ENCODE measurements at places on chromosomes 16 and 17.
A peak's percentile ranks its signal among the peaks of the same experiment; 100 is the strongest.

DNA sequence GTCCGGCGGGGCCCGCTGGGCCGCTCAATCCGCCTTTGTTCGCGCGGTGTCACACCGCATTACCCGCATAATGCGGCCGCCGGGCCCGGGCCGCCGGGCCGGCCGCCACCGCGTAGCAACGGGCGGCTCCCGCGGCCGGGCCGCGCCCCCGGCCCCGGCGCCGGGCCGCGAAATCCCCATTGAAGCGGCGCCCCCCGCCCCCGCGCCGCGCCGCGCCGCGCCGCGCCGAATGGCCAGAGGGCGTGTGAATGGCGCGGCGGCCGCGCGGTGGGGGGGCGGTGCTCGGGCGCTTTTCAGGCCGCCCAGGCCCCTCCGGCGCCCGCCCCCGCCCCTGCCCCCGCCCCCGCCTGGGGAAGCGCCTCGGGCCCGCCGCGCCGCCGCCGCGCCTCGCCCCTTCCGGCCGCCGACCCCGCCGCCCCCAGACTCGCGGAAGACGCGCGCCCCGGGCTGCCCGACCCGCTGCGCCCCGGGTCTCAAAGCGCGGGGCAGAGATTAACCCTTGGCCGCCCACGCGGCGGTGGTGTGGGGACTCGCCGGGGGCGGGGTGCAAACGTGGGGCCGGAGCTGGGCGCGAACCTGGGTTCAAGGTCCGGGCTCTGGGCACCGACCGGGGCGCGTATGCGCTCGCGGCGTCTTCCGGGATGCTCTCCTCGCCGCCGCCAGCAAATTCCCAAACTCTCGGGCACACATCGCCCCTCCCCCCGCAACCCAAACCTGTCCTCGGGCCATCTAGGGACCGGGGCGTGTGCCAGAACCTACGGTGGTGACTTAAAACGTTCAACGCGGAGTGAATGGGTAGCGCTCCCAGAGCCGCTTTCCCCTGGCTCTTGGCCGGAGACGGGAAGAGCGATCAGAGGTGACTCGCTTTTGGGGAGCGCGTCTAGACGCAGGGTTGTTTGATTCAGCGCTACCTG lies 46.7 kb downstream of the WNT3 start:
- H3K27ac ChIP-seq = peak overlapping the region; percentile 67
- H3K4me1 ChIP-seq = no peaks in the 10 kb centered on the region
- H3K4me3 ChIP-seq = peak overlapping the region; percentile 54
- H3K27me3 ChIP-seq = no peaks in the 10 kb centered on the region
- no peaks in the 10 kb centered on the region for H3K36me3 ChIP-seq

- H3K4me3 ChIP-seq = no peak overlapping the region
- DNase-seq = no peak
- H3K4me1 ChIP-seq = no peaks in the 10 kb centered on the region
- no peaks in the 10 kb centered on the region for H3K36me3 ChIP-seq
These were observed 14.7 kb downstream of the NXN start for GRCh38 chr17:964876-965275.

GRCh38 chr17:37465069-37465616 lies 24.5 kb upstream of the DUSP14 start:
- no peak overlapping the region for H3K27ac ChIP-seq
- no peaks in the 10 kb centered on the region for H3K4me1 ChIP-seq
- no peak for DNase-seq
- H3K4me3 ChIP-seq = no peak overlapping the region
- H3K27me3 ChIP-seq = no peaks in the 10 kb centered on the region

DNA sequence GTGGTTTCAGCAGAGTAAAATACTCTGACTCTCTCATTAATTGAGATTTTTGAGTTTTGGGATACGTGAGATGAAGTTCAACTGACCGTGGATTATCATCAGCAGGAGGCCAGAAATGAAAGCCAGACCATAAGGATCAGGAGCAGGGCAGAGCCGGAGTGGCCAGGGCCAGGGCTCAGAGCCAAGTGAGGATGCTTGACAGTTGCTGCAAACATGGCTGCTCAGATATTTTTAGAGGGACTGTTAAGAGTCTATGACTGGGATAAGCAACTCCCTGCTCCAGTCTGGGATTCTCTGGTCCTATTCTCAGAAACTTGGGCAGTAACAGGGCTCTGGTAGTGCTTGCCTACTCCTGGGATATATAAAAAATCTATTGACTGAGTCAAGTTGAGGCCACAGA lies 17.6 kb upstream of the CDH13 start:
- no peaks in the 10 kb centered on the region for H3K4me1 ChIP-seq
- H3K27me3 ChIP-seq = no peaks in the 10 kb centered on the region
- H3K27ac ChIP-seq = no peak overlapping the region
- no peaks in the 10 kb centered on the region for H3K36me3 ChIP-seq
- no peak for DNase-seq
- H3K4me3 ChIP-seq = no peak overlapping the region

DNA sequence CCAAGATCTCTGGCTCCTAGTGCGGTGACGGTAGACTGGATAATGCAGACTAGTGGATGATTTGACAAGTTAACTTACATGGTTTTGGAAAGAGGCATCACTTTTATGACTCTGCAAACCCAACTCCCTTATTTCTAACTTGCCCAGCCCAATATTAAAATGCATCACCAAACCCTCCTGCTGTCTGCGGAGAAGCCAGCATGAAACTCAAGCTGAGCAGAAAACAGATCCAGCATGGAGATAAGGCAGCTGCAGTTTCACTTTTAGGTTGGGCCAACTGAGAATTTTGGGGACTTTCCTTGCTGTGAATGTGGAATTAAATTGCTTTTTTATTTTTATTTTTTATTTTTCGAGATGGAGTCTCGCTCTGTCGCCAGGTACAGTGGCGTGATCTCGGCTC lies 27.8 kb downstream of the CDH1 start:
- H3K27me3 ChIP-seq = no peaks in the 10 kb centered on the region
- no peak for DNase-seq
- H3K4me1 ChIP-seq = no peaks in the 10 kb centered on the region
- H3K36me3 ChIP-seq = no peaks in the 10 kb centered on the region
- peak overlapping the region; percentile 68 for H3K27ac ChIP-seq

- H3K36me3 ChIP-seq = no peaks in the 10 kb centered on the region
- H3K27me3 ChIP-seq = no peaks in the 10 kb centered on the region
- no peak for DNase-seq
- H3K27ac ChIP-seq = no peak overlapping the region
These were observed 44.4 kb downstream of the SLC6A4 start for GRCh38 chr17:30191072-30191471.

- DNase-seq = peak; percentile 49
- H3K27ac ChIP-seq = peak overlapping the region; percentile 62
- H3K4me1 ChIP-seq = no peaks in the 10 kb centered on the region
- no peaks in the 10 kb centered on the region for H3K36me3 ChIP-seq
- H3K4me3 ChIP-seq = no peak overlapping the region
- H3K27me3 ChIP-seq = no peaks in the 10 kb centered on the region
These were observed 9.4 kb downstream of the MPP3 start for GRCh38 chr17:43823350-43824084.

DNA sequence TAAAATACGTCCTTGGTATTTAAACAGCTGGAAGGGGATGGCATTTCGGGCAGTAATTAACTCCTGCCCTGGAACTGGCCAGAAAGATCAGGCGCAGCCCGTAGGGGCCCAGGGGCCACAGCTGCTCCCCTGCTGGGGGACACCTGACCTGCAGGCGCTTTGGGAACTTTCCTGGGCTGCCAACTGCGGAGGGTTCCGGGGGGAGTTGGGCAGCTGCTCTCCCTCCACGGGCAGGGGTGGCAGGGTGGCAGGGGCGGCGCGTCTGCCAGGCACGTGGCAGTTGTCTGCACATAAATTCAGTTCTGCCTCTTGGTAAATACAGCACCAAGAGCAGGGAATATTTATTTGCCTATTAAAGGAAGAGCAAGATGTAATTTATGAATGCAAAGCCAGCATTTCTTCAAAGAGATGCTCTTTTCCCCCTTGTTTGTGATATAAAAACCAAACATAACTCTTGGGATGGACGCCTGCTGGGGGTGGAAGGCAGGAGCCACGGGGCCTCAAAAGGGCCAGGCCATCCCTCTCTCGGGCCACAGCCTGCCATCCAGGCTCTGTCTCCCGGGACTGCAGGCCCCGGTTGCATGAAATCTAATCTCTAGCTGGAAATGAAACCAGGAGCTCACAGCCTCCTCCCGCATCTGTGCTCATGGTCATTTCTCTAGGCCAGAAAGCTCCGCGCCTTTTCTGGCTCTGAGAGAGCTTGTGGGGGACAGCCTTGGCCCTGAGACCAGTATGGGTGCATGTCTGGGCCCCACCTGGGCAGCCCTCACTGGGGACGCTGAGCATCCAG lies 29.9 kb upstream of the CHMP6 start:
- H3K4me1 ChIP-seq = peaks cover 12% of the 10 kb centered on the region
- H3K27ac ChIP-seq = peak overlapping the region; percentile 72

DNA sequence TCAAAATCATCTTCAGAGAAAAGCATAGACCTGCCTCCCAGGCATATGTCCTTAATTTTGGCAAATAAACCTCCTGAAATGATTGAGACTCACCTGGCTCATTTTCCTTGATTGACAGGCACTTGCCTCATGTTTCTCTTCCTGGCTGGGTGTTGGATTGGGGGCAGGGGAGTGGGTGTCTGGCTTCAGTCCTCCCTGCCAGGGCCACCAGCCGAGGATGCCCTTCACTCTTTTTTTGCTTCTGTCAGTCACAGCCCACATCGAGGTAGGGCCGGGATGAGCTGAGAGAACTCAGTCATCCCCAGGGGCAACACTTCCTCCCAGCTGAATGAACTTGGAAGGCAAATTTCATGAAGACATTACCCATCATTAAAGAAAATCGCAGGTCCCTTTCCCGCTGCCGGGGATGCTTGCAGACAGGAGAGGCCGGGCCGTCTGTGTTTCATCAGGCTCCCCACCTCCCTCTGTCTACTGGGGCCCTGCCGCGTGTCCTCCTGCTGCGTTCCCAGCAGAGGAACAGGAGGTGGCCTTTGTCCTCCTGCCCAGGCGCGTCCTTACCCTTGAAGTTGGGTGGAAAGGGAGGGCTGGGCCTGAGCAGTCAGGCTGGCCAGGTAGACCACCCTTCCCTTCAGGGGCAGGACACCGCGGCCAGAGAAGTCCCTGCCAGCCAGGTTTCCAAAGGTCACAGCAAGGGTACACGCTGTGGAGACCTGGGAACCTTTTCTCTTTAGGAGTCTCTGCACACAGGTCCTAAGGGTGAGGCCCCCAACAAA lies 11.2 kb upstream of the DNAH17 start:
- no peak overlapping the region for H3K4me3 ChIP-seq
- H3K36me3 ChIP-seq = no peaks in the 10 kb centered on the region
- no peaks in the 10 kb centered on the region for H3K4me1 ChIP-seq
- DNase-seq = no peak

- H3K4me3 ChIP-seq = no peak overlapping the region
- no peaks in the 10 kb centered on the region for H3K27me3 ChIP-seq
- no peak for DNase-seq
These were observed 32.7 kb downstream of the CDK5RAP3 start for GRCh38 chr17:48003417-48004151.

- H3K36me3 ChIP-seq = no peaks in the 10 kb centered on the region
- H3K4me3 ChIP-seq = no peak overlapping the region
- no peaks in the 10 kb centered on the region for H3K27me3 ChIP-seq
- H3K27ac ChIP-seq = no peak overlapping the region
- H3K4me1 ChIP-seq = no peaks in the 10 kb centered on the region
- DNase-seq = no peak
These were observed 32.7 kb downstream of the AIPL1 start for GRCh38 chr17:6402258-6402657.

DNA sequence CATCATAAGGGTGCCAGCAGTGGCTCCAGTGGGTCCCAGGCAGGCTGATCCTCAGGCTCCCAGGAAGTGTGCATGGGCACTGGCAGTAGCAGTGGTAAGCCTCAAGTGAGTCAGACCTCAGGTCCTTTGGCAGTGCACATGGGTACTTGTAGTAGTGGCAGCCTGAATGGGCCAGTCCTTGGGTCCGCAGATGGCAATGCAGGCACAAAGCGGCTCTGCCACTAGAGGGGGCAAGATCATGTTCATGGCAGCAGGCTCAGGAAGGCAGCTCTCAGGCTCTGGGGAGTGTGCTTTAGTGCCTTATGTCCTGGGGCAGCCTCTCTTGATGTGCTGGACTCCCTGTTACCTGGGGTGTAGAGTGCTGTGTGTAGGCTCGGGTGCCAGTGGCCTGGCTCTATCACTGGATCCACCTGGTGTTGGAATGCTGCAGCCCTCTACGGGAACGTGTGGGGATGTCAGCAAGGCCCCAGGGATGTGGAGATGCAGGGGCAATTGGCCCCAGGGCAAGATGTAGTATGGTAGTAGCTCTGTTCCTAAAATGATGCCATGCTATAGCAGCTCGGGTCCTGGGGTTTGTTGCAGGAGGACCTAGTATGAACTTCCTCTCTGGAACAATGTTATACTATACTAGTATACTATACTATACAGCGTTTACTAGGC lies 11.0 kb downstream of the ACSM3 start:
- no peak overlapping the region for H3K4me3 ChIP-seq
- H3K36me3 ChIP-seq = no peaks in the 10 kb centered on the region
- no peak overlapping the region for H3K27ac ChIP-seq

GRCh38 chr16:46736695-46737094 lies 11.4 kb downstream of the MYLK3 start:
- H3K4me1 ChIP-seq = no peaks in the 10 kb centered on the region
- H3K4me3 ChIP-seq = no peak overlapping the region
- DNase-seq = no peak
- H3K27me3 ChIP-seq = no peaks in the 10 kb centered on the region

- no peaks in the 10 kb centered on the region for H3K36me3 ChIP-seq
- H3K4me3 ChIP-seq = no peak overlapping the region
- H3K27me3 ChIP-seq = no peaks in the 10 kb centered on the region
- no peak for DNase-seq
- H3K4me1 ChIP-seq = no peaks in the 10 kb centered on the region
These were observed 8.7 kb downstream of the DNAI2 start for GRCh38 chr17:74282587-74283370.

GRCh38 chr17:57584050-57584551 lies 161.0 kb downstream of the CCDC182 start:
- H3K27me3 ChIP-seq = no peaks in the 10 kb centered on the region
- H3K27ac ChIP-seq = no peak overlapping the region
- H3K36me3 ChIP-seq = no peaks in the 10 kb centered on the region
- no peaks in the 10 kb centered on the region for H3K4me1 ChIP-seq
- no peak overlapping the region for H3K4me3 ChIP-seq

DNA sequence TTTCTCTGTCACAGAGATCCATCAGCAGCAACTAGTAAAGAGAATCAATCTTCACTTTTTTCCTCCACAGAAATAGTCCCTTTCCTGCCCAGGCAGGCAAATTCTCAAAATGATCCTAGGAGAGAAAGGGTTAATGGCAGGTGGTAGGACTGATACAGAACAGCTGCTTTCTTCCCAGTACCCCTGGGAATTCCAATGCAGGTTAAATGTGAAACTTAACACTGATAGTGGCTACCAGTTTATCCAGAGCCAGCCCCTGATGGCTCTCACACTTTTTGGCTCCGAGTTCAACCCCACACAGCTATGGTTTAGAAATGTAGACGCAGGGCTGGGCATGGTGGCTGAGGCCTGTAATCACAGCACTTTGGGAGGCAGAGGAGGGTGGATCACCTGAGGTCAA lies 22.2 kb downstream of the MARVELD3 start:
- H3K4me1 ChIP-seq = no peaks in the 10 kb centered on the region
- no peaks in the 10 kb centered on the region for H3K27me3 ChIP-seq
- H3K4me3 ChIP-seq = no peak overlapping the region
- DNase-seq = no peak
- no peak overlapping the region for H3K27ac ChIP-seq

- no peaks in the 10 kb centered on the region for H3K27me3 ChIP-seq
- H3K4me1 ChIP-seq = no peaks in the 10 kb centered on the region
- no peak overlapping the region for H3K4me3 ChIP-seq
- H3K27ac ChIP-seq = no peak overlapping the region
- H3K36me3 ChIP-seq = no peaks in the 10 kb centered on the region
These were observed 45.7 kb downstream of the AATF start for GRCh38 chr17:36994438-36994837.

GRCh38 chr16:13153696-13154095 lies 252.3 kb downstream of the SHISA9 start:
- DNase-seq = no peak
- no peaks in the 10 kb centered on the region for H3K4me1 ChIP-seq
- no peaks in the 10 kb centered on the region for H3K36me3 ChIP-seq
- H3K27me3 ChIP-seq = no peaks in the 10 kb centered on the region
- H3K4me3 ChIP-seq = no peak overlapping the region
- no peak overlapping the region for H3K27ac ChIP-seq
